ENCODE measurements at places on chromosomes 11 and 22.

DNA sequence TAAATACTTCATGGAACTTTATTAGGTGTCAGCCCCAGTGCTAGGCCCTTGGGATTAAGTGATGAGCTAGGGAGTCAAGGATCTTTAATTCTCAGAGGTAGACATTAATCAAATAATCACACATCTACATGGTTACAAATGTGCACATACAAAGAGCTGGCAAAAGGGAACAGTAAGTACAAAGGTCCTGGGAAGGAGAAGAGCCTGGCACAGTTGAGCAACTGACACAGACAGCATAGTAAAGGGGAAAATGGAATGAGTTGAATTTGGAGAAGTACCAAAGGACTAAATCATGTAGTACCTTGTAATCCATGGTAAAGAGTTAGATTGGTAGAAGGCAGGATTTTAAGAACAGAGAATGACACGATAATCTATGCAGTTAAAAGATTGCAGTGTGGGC is 116.3 kb downstream of the APIP start:
- DNase-seq, result no peak

GRCh38 chr11:37896016-37896415 is 1298.0 kb upstream of the RAG2 start:
- no peak for DNase-seq

- no peak for DNase-seq
Observed at GRCh38 chr11:70716986-70717775, 318.9 kb downstream of the CTTN start.

- no peak for DNase-seq
Observed at GRCh38 chr11:20594274-20595061, 4.9 kb upstream of the SLC6A5 start.

- DNase-seq, result no peak
Observed at GRCh38 chr22:20203142-20203551, 52.3 kb upstream of the CCDC188 start.

GRCh38 chr11:61004761-61005181 is 33.3 kb downstream of the CD6 start:
- DNase-seq, result no peak
